Stimulated activated CD4-positive, alpha-beta T cell treated with anti-CD3 and anti-CD28 coated beads, Interleukin-1b, Interleukin-23, amount 100 ng/mL, for 1 hour (primary cell): ENCODE measurements at places on chromosomes 6 and 20.

DNA sequence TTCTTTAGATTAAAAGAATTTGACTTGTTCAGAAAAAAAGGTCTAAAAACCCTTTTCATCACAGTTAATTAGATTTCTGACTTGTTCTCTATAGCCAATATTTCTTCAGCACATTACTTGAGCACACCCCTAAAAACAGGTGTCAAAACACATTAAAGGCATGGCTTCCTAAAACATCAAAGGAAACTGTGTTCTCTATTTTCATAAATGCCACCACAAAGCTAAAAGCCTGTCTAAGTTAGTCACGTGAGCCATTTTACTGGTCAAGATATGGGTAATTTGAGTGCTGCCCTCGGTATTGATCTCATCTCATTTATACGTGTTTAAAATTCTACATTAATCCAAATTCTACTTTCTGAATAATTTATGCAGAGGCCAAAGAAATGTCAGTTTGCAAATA, 580.5 kb downstream of the HAO1 start:
- no peak for DNase-seq

- no peak for DNase-seq
Observed at GRCh38 chr6:135320721-135321621, 139.9 kb downstream of the MYB start.

- DNase-seq: no peak
Observed at GRCh38 chr6:14713008-14713960, 532.6 kb upstream of the JARID2 start.

DNA sequence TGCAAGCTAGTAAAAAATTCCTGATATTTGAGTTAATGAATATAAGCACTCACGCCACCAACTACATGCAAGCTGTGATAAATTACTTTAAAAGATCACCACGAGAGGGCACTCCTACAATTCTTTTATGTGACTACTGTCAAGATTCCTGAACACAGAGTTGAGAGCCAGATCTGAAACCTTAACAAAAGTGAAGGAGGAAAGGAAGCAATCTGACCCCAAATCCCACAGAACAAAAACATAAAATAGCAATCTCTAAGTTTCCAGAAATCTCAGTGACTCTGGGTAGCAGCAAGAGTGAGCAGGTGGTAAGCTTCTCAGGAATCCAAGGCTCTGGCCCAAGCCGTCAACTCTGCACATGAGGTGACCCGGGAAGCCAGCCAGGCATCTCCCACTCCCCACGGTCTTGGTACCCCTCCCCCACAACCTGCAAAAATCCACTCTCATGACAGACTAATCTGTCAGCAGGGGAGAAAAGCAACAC, 55.1 kb downstream of the STAU1 start:
- no peak for DNase-seq
